NCI-H1048 (cell line): ENCODE measurements at places on chromosomes 6 and 20.

DNA sequence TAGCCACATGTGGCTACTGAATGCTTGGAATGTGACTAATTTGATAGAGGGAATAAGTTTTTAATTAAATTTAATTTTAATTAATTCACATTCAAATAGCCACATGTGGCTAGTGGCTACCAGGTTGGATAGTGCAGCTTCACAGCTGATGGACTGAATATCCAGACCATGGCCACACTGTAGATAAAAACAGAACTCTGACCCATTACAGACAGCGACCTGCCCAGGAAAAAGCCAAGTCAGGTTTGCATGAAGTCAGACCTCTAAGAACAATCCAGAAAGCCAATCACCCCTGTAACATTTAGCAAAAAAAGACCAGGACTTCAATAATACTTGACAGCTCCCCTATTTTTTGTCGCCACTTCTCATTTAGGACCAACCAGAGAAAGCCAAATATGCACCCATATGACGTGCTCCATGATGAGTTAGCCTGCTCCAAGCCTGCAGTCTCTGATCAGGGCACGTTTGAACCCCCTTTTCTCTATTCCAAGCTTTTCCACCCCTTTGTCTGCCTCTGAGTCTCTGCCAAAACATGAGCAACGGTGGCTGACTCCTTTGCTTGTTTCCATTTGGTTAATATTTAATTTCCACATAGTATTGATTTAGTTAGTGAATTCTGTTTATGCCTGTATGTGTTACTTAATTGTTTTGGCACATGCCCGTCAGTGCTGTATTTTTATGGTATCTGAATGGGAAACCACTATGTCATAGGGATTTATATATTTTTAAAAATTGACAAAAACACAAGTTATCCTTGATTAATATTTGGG lies 636.3 kb downstream of the UTRN start:
- no peak for DNase-seq

DNA sequence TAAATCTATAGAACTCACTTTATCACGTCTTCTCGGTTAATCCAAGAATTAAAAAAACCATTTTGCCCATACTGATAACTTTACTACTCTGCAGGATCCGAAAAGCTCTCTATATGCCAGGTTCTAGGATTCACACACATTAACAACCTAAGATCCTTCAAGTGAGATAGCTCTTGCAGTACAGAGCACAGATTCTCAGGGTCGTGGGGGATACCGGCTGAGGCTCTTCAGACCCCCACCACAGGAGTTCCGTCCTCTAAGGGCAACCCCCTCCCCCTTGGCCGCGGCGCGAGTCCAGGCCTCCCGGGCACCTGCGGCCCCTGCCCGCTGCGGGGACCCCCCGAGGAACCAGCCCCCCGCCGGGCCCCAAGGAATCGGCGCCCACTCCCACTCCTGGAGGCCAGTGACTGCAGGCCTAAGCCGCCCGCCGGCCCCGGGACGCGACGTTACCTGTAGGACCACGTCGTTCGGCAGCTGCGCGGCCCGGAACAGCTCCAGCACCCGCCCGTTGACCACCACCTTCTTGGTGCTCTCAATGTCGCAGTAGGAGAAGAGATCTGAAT lies 892 bp downstream of the REPS1 start:
- DNase-seq: no peak

- no peak for DNase-seq
Measured at GRCh38 chr6:170188571-170189001, 102.3 kb downstream of the DLL1 start.

DNA sequence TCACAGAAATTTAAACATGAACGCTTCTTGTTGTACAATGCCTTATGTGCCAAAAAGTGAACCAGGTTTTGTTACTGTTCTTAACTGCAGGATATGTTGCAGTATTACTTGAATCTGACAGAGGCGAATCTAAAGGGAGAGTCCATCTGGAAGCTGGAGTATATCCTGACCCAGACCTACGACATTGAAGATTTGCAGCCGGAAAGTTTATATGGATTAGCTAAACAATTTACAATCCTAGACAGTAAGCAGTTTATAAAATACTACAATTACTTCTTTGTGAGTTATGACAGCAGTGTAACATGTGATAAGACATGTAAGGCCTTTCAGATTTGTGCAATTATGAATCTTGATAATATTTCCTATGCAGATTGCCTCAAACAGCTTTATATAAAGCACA lies 19.9 kb downstream of the SMPDL3A start:
- DNase-seq: no peak

- DNase-seq: no peak
Measured at GRCh38 chr20:38501858-38502436, 29.3 kb downstream of the RALGAPB start.

- DNase-seq: no peak
Measured at GRCh38 chr6:48826152-48826515, 636.9 kb downstream of the MMUT start.

- no peak for DNase-seq
Measured at GRCh38 chr6:105072798-105073199, 107.0 kb downstream of the POPDC3 start.

GRCh38 chr6:107668743-107669474 lies 155.2 kb downstream of the SCML4 start:
- no peak for DNase-seq

DNA sequence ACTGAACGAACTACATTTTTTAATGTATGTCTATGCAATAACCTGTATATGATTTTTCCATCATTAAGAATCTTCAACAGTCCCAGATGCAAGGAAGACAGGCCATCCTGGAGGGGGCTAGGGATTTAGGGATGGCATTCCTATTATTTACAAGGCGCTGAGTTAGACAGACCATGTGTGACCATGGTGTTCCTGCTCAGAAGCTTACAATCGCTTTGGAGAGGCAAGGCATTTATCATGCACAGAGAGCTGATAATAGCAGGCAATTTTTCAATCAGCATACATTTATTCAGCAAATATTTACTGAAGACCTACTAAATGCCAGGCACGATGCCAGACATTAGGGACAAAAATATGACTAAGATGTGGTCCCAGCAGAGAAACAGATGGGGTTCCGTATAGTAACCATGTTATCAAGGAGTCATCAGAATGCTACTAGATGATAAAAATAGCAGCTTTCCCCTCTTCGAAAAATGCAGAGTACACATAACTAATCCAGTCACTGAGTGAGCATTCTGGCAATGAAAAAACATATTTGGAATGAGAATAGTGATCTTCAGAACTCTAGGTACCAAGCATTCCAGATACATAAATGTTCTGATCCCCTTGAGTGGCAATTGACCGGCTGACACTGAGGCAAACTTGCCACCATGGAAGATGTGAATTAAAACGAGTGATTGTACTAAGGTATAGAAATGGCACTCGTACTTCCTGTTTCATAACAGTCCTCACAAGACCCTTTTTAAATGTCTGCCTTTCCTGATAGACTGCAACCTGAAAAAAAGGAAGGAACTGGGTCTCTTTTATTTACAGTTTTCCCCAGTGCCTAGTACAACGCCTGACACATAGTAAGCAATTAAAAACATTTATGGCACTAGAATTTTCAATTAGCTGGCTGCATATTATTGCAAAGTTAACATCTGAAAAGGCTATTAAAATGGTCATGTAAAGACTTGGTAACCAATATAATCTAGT lies 135.7 kb downstream of the ATXN1 start:
- DNase-seq: no peak

DNA sequence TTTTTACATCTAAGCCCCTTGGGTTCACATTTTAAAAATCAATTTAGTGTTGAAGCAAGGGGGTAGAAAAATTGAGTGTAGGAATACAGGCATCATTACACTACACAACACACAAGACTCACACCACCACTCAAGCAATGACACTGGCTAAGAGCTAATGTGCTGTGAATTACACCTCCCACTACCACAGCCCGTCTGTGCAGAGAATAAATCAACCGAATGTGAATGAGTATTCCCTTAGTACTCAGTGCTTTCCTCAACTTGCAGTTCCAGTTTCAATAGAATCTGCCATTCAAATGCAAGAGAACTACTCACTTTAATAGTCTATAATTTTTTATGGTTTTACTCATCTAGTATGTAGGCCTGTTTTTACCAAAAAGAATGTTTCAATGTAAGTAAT lies 114.4 kb downstream of the PDSS2 start:
- no peak for DNase-seq

GRCh38 chr6:27604986-27605385 lies 132.1 kb upstream of the ZNF184 start:
- DNase-seq: no peak

DNA sequence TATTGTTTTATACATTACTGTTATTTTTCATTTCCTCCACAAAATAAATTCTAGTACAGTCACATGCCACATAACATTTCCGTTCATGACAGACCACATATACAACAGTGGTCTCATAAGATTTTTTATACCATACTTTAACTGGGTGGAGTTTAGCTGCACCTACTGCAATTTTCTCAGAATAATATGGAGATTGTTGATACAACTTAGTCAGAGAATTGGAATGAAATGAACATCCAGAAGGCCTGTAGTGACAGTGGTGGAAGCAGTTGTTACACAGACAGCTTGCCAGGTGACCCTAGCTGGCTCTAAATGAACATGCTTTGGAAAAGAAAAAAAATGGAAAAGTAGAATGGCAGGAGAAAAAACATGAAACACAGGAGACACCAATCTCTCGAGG lies 183.2 kb upstream of the TCF21 start:
- no peak for DNase-seq

DNA sequence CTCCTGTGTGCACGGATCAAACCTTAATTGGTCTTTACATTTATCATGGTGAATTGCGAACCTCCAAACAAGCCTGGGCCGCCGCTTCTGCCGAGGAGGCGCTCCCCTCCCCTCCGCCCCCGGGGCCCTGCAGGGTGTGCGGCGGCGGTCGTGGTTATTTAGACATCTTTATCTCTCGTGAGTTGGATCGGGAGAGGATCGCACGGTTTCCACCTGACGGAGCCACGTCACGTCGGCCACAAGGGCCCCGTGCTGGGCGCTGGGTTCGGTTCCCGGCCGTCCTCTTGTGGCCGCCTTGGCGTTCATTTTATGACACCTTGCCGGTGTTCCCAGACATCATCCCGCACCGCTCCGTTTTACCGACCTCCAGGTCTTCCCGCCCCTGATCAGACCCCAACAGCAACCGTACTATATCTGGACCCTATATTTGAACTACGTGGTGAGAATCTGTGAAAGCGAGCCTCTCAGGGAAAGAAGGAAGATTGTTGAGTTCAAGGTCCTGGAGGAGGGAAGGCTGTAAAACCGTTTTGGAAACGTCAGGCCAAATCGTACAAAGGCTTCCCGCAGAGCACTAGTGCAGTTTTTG lies 1.3 kb upstream of the CNR1 start:
- no peak for DNase-seq

DNA sequence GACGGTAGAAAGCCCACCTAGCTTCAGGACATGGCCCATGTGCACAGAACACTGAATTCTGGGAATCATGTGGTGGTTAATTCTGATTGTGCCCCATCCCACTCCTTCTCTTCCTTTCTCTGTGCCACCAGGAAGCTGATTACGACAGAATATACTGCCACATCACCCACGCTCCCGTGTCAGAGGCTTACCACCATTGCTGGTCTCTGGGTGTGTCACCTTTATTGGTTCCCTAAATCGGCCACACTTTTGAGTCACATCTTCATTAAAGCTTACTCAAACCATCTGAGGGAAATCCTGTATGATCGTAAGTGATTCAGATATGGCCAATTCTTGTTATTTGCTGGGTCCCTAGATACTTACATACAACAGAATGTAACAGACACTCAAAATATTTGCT lies 3.1 kb downstream of the TRMT6 start:
- DNase-seq: no peak

GRCh38 chr20:4256874-4257273 lies 241.5 kb upstream of the RNF24 start:
- DNase-seq: no peak

GRCh38 chr6:79672631-79673111 lies 41.5 kb downstream of the SH3BGRL2 start:
- no peak for DNase-seq

DNA sequence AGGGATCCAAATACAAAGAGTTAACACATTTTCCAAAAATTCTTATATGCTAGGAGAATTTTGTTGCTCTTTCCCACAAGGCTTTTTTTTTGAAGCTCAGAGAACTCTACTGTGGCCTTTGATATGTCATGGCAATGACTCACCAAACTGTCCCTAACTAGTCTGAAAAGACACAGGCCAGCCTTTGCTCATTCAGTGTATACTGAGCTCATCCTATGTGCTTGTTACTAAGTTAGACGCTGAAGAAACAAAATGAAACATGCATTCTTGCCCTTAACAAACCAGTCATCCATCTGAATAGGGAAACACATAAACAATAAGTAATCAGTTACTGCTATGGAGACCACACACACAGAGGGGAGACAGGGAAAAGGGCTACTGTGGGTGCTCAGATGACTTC lies 291.8 kb downstream of the FOXC1 start:
- no peak for DNase-seq

GRCh38 chr20:61697666-61698597 lies 367.7 kb downstream of the TAF4 start:
- DNase-seq: no peak

GRCh38 chr6:157271441-157271840 lies 51.9 kb downstream of the TMEM242 start:
- no peak for DNase-seq

GRCh38 chr6:52538252-52538900 lies 38.5 kb downstream of the TRAM2 start:
- DNase-seq: no peak

DNA sequence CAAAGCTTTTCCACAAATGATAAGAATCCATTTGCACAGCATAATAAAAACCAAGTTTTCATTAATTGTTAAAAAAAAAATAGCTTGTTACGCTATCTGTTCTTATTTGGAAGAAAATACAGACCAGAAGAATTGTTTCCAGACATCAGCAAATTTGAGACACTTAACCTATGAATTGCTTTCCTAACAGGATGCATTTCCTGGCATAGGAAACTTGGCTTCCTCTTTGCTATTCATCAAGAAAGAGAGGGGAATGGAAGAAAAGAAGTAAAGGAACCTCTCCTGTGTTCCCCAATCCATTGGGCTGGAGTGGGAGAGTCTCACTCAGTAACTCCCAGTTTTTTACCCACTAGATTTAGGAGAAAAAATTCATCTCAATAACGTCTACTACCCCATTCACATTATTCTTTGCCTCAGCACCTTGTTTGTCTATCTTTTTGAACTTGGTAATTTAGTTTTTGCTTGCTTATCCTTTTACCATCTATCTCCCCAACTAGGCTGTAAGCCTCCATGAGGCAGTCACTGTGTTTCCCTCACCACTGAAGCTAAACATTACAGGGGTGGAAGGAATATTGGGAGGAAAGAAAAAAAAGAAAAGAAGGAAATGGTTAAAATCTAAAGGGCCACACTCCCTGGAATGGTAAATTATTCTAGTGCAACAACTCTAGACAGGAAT lies 150.3 kb downstream of the COL21A1 start:
- no peak for DNase-seq

DNA sequence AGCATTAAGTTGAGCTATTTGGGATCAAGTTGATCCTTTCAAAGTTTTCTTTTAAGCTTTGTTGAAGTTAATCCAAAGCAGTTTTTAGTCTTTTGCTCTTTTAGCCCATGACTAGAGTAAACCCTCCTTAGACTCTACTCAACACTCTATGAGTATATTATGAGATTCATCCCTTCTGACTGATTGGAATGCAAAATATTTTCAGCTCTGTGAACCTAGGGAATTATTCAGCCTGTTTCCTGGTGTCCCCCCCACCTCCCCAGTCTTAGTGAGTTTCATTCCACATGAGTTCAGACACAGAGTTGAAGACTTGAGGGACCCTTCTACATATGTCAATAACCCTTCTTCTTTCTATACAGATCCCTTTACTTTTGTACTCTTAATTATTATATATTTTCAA lies 413.7 kb downstream of the RFPL4B start:
- no peak for DNase-seq
